Naive thymus-derived CD8-positive, alpha-beta T cell (primary cell): ENCODE measurements at places on chromosomes 11 and 22.

DNA sequence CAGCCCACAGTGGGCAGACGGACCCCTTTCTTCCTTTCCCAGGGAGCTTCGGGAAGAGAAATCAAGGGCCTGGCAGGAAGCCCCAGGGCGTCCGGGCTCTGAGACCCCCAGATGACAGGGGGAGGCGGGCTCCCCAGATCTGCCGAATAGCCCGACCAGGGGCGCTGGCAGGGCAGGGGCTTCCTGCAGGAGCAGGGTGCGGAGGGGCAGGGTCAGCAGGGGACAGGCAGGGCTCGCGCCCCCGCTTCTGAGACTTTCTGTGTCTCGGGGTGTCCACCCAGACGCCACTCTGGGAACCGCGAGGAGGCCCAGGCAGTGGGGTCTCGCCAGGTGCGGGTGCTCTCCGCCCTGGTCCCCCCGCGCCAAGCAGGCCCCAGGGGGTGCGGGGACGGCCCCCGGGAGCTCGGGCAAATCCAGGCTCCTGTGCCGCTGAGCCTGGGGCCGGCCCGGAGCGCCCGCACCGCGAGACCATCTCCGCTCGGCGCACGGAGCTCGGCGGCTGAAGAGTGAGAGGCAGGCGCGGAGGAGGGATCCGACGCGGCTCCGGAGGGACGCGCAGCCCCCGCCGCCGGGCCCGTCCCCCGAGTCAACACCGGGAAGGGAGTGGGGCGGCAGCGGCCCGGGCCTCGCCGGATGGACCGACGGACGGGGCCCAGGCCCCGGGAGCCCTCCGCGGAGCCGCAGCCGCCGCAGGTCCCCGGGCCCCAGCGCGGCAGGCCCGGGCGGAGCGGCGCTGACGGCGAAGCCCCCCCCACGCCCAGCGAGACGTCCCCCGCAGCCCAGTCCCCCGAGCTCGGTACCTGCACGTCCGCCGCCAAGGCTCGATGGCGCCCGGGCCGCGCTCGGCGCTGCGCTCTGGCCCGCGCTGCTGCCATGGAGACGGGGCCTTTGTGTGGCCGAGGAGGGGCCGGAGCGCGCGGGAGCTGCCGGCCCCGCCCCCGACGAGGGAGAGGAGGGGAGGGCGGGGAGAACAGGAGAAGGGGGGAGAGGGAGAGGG, at the start of gene PLXNB2:
PLXNB2 (minus strand) TSS at position 894 of the 997 bp plus-strand sequence. CDS start 17,062 bp downstream, outside the sequence.
- DNase-seq, result no peak

DNA sequence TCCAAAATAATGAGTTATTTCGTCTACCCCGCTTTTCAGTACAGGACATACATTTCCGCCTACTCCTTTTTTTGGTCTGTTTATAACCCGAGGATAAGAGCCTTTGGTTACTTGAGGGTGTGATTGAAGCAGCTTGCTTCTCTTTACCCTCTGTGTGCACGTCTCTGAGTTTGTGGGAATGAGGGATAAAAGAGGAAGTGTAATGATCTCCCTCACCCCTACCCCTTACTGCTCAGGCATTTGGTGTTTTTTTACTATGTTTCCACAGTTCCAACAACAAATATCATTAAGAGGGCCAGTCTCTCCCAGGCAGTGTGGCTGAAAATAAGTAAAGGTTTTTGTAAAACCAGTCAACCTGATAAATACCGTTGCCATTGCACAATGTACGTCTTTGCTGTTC, 83.2 kb upstream of the GAL start:
- DNase-seq, result no peak

DNA sequence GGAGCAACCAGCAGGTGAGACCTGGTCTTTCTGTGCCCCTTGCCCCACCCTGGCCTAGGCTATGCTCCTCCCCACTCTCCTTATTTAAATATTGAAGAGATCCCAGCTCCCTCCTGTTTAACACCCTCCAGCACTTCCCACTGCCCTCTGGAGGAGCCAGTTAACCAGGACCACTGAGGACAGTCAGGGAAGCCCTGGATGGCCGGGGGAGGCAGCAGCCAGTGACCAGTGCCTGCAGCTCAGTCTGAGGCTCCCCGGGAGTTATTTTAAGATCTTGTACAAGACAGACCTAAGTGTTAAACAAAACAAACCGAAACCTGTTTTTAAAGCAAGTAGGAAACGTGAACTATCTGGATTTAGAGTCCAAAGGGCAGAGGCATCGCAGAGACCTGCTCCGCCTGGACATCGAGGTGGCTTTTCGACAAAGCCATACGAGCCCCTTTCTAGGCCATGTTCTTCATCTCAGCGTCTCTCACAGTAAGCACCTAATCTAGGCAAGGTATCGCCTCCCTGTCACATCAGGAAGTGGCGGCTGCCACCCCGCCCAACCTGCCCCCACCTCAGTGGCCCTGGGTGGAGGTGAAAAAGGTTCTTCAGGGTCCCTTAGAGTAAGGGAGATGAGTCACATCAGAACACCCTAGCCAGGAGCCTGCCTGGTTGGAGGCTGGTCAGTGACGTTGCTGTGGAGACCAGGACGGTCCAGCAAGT, 35.2 kb downstream of the TRMU start:
- peak; percentile 41 for DNase-seq

- no peak for DNase-seq
Measured at GRCh38 chr11:116420770-116421528, 351.8 kb downstream of the BUD13 start.

GRCh38 chr22:45503050-45503815, 550 bp downstream of the FBLN1 start:
- no peak for DNase-seq

GRCh38 chr11:112388496-112388895, 127.8 kb upstream of the PLET1 start:
- no peak for DNase-seq

- peak; percentile 9 for DNase-seq
Measured at GRCh38 chr11:93236741-93237675, 39.2 kb upstream of the SLC36A4 start.

- no peak for DNase-seq
Measured at GRCh38 chr22:45541382-45541979, 38.8 kb downstream of the FBLN1 start.
